ENCODE measurements at places on chromosomes 6 and 20.
A peak's percentile ranks its signal among the peaks of the same experiment; 100 is the strongest.

GRCh38 chr6:135280375-135281136 is 99.4 kb downstream of the MYB start:
- DNase-seq, result peak; percentile 6

- no peak for DNase-seq
Observed at GRCh38 chr6:45450831-45451230, 73.1 kb upstream of the SUPT3H start.

- no peak for DNase-seq
Observed at GRCh38 chr6:13463328-13463717, 24.1 kb downstream of the GFOD1 start.

- no peak for DNase-seq
Observed at GRCh38 chr6:170249817-170250216, 41.1 kb downstream of the DLL1 start.

DNA sequence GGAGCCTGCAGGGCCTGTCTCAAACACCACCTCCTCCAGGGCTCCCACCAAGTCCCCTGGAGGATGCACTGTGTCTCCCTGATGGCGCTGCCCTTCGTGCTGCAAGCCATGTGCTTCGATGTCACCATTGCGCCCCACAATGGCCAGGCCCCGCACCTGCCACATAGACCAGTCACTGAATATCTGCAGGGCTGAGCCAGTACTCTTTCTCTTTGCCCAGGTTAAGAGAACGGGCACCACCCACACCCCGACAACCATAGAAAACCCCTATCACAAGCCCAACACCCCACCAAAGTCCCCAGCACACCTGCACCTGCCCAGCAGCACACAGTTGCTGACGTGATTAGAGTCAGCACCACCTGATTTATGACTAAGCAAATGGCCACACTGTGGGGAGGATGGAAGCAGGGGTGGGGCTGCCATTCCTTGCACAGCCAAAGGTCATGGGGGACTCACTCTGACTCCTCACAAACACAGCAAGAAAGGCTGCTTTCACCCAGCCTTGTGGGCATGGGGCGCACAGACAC is 104.3 kb downstream of the SLC23A2 start:
- no peak for DNase-seq

DNA sequence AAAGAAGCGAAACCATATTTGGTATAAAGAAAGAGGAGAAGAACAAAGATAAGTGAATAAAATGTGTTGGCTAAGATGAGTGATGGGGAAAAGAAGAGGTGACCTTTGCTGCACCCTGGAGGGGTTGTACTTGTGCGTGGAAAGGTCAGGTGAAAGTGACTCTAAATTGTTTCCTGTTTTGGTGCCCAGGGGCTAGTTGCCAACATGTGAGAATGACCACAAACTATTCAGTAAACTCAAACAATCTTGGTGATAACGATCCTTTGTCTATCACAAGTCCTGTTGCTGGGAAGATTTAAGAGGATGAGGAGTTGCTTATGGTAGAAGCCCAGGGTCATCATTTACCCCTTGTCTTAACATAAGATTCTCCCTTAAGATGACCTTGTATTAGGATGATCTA is 57.9 kb downstream of the ADGRF5 start:
- DNase-seq, result no peak

DNA sequence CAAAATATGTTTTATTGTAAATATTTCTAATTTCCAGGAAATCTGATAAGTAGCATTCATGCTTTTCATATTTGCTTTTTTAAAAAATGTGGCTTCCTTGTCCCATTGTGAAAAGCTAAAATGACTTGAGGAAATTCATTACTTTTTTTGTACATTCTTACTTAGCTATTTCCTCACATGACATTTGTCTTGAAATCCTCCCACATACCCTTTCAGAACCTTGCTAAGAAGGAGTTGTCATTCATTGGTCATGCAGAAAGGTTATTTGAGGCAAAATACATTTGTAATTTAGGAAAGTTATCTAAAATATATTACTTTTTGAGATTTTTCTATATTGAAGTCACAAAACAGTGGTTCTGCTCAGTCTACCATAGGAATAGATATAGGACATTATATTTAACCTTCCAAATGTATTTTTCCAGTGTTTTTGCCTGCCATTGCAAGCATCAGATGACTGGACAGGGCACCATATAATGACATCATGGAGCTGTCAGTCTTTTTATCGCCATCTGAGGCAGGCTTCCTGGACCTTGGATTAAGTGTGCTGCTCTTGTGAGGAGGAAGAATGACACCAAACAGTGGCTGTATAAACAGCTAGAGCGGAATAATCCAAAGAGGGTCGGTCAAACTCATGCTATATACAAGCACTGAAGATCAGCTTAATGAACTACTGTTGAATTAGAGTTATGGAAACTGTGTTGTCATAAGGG is 109.4 kb upstream of the HCRTR2 start:
- no peak for DNase-seq

DNA sequence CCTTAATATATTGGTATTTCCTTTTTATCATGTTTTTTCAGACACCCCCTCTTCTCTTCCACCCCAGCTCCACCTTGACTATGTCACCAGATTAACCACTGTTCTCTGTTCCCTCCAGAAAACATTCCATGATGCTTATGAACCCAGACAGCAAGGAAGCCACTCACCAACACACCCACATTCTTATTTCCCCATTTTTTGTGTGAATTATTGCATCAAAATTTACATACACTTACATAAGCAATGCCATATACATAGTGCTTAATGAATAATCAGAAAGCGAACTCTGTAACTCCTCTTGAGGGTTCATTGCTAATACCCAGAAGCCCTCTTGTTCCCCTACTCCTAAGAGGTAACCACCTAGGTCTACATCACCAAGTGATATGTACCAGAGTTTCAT is 182.3 kb upstream of the CDYL start:
- DNase-seq, result no peak

DNA sequence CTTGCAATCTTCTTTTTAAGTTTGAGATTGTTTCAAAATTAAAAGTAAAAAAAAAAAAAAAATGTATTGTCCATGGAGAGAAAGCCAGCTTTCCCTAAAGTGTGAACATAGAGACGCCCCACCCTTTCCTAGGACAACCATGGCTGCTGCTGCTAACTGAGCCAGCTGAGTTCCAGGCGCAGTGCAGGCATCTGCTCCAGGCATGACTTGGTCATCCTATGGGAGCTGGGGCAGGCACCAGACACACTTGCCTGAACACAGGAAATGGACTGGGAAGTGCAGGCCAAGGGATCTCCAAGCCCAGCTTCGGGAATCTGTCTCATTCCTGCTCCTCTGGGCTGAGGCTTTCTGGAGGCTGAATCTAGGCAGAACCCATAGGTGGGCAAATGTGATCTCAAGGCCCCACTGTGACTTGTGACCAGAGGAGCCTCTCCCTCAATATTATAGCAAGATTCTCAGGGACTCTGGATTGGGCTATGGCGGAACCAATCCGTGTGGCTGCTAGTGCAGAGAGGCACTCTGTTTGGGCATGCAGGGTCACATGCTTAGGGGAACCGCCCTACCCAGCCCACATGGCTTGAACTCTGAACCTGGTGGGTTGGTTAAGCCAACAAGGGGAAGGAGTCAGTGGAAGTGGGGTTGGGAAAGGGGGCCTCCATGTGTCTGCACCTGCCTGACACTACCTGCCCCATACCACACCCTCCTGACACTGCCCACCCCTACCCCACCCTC is 138.2 kb upstream of the CST7 start:
- DNase-seq, result no peak

GRCh38 chr6:133906050-133906449 is 17.1 kb downstream of the TCF21 start:
- DNase-seq, result no peak

GRCh38 chr20:11850901-11851300 is 66.8 kb upstream of the BTBD3 start:
- DNase-seq, result no peak

DNA sequence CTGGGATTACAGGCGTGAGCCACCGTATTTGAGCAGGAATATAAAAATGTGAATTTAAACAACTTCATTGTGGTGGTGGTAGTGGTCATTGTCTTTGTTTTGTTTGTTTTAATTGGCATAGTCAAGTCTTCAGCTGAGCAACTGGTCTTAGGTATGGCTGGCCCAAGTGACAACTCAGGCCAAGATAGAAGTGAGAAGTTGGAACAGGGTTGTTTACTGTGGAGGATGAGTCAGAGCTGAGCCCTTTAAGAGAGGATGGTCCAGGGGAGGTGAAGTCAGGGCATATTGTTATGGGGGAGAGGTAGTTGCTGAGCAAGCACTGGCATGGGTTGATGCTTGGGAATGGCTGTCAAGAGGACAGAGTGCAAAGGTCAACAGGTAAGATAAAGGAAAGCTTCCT is 308.2 kb downstream of the FARS2 start:
- no peak for DNase-seq

DNA sequence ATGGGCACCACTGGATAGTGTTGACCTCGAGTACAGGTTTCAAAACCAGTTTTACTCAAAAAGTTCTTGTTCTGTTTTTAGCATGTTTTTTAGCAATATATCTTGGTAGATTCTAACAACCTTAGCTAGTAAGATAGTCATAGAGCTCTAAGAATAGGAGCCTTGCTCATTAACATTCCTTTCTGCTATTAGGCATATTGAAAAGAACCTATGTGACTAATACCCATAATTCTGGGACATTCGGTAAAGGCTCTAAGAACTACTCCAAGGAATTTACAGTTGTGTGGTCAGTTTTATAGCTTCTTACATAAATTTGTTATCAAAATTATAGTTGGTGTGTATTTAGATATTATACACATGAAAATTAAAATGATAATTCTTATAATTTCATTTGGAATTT is 11.6 kb downstream of the SLC9A8 start:
- DNase-seq, result no peak

DNA sequence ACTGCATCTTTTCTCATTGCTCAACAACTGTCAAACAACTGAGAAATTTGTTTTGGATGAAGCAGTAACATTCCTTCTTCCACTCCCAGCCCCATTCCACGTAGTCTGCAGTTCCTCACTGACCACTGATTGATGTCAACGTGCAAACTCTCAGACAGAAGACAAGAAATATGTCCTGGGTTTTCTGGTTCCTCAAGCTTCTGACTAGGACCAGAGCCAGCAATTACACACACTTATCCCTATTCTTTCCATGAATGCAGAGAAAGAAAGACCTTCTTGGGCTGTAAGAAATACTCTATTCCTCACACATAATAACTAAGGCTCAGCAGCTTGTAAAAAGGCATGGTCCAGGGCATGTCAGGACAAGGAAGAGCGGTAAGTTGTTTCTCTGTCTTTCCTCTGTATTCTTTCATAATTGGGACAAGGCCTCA is 790.1 kb upstream of the SLC35B3 start:
- no peak for DNase-seq

- DNase-seq, result no peak
Observed at GRCh38 chr6:100846276-100846675, 34.9 kb downstream of the ASCC3 start.

- no peak for DNase-seq
Observed at GRCh38 chr6:150282806-150283205, 86.0 kb upstream of the IYD start.

DNA sequence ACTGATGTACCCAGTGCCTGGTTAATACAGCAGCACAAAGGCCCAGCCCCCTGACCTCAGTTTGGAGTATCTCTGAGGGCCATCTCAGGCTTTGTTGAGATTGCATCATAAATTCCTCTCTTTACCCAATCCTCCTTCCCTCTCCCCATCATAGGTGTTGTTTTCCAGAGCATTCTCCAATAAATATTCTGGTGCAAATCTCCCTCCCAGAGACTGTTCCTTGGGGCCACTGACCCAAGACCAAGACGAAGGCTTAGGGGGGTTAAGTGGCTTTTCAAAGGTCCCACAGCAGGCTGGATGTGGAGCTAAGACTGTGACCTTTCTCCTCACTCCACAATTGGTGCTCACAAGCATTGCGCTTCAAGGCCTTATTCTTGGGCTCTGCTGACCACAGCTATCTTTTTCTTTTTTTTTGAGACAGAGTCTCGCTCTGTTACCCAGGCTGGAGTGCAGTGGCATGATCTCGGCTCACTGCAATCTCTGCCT is 72.4 kb upstream of the ZMYND8 start:
- no peak for DNase-seq

DNA sequence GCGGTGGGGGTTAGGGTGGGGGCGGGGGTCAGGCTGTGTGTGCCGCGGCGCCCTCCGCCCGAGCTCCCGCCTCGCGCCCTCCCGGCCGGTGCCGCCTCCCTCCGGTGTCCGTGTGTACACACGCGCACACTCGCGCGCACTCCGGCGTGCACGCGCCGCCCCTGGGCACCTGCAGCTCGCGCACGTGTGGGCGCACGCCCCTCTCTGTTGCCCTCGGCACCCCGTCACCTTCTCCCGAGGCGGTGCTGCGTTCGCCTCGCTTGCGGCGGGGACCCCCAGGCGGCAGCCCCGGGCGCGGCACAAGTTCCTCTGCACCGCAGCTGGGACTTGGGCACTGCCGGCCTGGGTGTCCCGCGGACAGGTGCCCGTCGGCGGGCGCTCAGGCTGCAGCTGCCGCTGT is 525 bp downstream of the MACROD2 start:
- DNase-seq, result no peak

DNA sequence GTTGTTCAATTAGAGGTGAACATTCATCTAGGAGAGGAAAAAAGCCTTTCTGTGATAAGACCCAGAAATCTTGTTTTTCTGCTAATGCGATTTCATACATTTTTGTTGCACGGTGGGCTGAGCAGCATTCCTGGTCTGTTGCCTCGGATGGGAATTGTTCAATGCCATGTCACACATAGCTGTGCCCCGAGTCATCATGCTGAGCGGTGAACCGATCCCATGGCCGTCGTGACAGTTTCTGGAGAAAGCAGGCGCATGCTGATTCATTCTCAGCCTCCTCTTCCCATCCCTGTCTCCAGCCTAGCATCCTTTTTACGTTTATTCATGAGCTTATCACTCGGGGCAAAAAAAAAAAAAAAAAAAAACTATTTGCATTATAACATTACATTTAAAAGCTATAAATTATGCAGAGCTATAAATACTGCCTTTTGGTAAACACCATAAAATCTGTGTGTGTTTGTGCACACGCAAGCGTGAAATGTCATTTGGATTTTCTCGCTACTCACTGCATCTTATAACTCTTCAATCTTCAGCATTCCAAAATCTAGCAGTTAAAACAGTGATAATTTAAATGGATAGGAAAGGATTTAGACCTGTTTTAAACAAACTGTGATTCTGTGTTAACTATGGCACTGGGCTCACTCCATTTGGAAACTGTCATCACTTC is 58.9 kb upstream of the IFNGR1 start:
- DNase-seq, result no peak

DNA sequence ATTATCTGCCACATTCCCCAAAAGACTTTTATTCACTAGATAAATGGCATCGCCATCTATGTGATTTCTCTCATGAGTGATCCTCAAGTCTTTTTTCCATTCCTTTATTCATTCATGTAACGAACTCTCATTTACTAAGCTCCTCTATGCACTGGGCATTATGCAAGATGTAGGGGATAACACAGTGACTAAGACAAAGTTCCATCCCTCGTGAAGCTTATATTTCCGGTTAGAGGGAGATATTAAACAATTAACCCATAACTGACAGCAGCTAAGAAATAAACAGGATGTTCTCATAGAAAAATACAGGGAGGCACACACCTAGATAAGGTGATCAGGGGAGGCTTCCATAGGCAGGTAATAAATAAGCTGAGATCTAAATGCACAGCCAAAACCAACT is 17.2 kb upstream of the PREX1 start:
- DNase-seq, result no peak

Data from NCI-H446 treated with DMSO at 0.1 percent for 48 hours (cell line).